ENCODE measurements at places on chromosomes 11 and 22.

- DNase-seq = no peak
Observed at GRCh38 chr11:101510591-101510990, 73.2 kb downstream of the TRPC6 start.

DNA sequence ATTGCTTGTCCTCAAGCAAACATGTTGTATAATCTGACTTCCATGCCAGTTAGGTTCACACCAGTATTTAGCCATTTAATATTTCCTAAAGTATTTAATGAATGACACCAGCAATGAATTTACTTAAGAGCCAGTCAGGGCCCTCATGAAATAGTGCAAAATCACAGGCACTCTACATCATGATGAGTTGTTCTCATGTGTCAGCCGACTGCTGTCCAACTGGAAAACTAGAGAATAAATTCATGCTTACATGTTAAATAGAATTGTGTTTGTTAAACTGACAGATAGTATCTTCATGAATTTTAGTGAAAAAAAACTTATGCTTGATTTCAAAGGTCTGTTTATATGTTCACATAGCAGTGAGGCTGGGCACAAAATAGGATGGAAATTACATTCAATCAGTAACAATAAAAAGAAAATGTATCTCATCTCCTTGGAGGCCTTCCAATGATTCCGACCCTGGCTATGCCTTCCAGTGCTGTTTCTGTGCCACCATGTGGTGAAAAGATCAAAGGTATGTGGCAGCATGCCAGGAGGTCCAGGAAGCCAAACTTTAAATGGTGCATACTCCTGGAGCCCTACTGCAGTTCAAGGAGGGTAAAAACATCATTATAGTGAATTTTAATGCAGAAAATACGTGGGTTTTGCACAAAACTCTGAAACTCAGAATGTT is 45.2 kb downstream of the CTSC start:
- DNase-seq = no peak

DNA sequence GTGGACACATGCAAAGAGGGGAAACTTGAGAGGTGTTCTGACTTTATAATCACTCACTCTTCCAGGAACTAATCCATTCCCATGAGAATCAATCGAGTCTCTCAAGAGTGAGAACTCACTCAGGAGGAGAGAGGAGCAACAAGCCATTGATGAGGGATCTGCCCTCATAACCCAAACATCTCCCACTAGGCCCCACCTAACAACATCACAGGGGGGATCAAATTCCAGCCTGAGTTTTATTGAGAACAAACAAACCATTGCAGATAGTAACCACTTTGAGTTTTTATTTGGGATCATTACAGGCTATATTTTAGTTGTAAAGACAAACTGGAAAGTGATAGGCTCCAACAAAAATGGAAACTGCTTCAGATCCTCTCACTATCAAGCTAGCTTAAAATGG is 328.8 kb upstream of the CTSC start:
- DNase-seq = no peak

- DNase-seq = no peak
Observed at GRCh38 chr11:35247428-35247827, 108.5 kb downstream of the CD44 start.

DNA sequence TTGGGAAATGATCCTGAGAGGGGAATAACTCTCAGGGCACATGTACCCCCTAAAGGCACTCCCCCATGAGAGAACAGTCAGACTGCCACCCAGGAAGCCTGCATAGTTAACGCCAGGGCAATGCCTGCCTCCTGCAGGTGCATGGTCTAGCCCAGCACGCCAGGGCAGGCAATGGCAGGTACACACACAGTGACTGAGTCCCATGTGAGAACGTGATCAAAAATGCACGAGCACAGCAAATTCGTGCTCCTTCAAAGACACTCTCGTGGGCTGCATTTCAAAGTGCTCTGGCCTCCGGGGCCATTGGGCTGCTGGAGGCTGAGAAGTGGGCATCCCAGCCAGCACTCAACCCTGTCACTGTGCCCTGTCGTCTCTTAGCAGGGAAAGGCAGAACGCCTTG is 79.7 kb downstream of the SHANK2 start:
- DNase-seq = peak; percentile 2

DNA sequence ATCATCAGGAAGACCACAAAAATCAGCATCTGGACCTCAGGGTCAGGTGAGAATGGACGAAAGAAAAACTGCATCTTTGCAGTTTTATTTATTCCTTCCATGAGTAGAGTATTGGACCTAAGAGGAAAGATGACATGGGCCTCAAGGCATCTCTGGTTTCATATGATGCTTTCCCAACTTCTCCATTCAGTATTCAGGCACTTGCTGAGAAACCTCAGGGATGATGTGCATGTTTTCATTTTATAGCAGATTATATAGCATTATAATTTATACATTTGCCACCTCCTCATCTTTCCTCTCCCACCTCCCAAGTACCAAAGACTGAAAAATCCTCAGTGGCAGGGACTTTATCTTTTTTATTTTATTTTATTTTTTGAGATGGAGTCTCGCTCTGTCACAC is at the start of gene OR10V1:
Gene OR10V1 (minus strand): TSS at position 101 of the 400 bp plus-strand sequence. CDS start 0 bp downstream, at position 101.
- DNase-seq = no peak

DNA sequence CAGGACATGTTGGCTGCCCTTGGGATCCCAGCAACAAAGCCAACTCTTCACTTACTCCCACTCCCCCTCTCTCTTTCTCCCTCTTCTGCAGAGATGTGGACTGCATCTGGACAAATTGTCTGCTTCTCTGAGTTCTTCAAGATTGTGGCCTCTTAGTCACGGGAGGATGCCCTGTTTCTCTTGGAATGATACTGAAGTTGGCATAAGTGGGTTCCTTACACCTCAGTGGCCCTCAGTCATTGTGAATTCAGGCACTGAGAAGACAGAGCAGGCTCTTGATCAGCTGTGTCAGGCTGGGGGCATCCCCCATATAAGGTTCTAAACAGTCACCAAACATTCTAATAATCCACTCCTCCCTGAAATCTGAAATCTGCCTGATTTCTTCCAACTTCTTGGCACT is 6.1 kb upstream of the E2F8 start:
- no peak for DNase-seq

GRCh38 chr22:29701155-29701999 is 18.4 kb upstream of the CABP7 start:
- DNase-seq = no peak

DNA sequence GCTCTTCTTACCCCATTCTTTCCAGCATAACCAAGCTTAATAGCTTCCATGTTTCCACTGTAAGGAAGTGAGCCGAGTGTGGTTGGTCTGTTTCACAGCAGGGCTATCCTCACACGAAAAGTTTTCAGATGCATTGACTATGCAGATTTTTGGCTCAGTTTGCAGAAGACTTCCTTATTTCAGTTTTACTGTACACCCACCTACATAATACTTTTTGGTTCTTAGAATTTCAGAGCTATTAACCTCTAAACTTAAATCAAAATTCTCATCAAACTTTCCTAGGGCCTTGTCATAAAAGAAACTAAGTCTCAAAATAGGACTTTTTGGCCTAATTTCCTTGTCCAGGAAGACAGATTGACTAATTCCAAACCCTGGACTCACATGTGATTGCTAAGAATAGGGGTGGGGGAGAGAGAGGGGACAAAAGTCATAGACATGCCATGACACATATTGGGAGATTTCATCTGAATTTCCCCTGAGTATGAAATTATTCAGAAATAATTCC is 7.3 kb upstream of the EHF start:
- DNase-seq = no peak

DNA sequence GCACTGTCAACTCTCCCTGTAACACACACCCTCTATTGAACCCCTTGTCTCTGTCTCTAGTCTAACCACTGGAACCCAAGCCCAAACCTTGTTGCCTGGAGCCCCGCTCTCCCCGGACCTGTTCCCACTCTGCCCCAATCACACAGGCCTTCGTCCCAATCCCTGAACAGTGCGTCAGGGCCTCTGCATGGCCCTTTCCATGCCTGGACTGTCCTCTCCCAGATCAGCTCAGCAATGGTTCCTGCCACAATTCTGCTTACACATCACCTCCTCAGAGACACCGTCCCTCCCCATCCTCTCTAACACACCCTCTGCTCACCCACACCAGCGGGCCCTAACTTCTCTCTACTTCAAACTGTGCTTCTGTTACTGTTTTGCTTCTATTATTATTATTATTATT is 1.5 kb downstream of the TREH start:
- no peak for DNase-seq

- DNase-seq = no peak
Observed at GRCh38 chr22:26429458-26430286, 612 bp downstream of the ASPHD2 start.

DNA sequence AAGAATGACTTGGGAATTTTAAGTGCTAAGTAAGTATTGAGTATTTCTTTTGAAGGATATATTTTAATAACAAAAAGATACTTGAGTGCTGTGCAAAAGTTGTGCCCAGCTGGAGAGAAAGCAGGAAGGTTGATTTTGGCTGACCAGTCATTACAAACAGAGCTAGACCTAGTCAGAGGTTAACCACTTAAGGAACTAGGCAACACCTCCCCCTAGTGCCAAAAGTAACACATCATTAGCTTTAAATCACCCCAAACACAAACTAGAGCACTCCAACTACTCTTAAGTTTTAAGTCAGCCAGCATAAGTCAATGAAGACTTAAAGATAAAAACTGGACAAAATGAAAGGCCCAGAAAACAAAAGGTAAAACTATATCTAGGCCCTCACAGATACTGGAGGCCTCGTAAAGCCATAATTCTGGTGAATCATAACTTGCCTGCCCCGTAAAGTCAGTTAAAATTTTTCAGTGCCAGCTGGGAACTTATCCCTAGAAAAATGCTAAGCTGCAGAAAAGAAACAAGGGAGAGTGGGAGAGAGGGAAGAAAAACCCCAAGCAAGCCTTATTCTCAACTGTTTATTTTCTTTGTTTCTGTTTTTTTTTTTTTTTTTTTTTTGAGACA is 4.6 kb downstream of the TMEM9B start:
- DNase-seq = peak; percentile 86

GRCh38 chr11:17952487-17952886 is 60.4 kb downstream of the SERGEF start:
- DNase-seq = no peak

DNA sequence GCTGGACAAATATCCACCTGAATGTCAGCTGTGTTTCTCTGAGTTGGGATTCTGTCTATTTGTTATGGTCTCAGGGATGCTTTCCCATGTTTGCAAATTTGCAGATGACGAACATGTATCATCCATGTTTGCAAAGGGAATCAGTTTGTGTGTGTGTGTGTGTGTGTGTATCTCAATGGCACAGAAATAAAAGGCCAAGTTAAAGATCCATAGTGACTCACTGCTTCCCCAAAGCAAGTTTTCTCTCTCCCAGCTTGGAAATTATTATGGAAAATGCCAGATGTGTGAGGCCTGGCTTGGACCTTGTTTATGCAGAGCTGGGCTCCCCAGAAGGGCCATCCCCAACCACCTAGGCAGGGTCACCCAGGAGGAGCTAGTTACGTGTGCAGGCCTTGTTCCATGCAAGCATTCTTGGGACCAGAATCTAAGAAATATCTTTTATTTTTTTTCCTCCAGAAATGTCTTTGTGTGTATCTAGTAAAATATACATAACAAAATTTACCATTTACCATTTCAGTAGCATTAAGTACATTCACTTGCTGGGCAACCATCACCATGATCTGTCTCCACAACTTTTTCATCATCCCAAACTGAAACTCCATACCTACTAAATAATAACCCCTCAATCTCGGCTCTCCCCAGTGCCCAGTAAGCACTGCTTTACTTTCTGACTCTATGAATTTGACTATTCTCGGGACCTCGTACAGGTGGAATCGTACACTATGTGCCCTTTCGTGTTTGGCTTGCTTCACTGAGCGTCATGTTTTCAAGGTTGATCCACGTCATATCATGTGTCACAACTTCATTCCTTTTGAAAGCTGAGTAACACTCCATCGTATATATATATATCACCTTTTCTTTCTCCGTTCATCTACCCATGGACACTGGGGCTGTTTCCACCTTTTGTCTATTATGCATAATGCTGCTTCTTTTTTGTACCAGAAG is 56.6 kb upstream of the WNT7B start:
- no peak for DNase-seq

- peak; percentile 91 for DNase-seq
Observed at GRCh38 chr11:68889948-68890446, 13.6 kb downstream of the MRPL21 start.

DNA sequence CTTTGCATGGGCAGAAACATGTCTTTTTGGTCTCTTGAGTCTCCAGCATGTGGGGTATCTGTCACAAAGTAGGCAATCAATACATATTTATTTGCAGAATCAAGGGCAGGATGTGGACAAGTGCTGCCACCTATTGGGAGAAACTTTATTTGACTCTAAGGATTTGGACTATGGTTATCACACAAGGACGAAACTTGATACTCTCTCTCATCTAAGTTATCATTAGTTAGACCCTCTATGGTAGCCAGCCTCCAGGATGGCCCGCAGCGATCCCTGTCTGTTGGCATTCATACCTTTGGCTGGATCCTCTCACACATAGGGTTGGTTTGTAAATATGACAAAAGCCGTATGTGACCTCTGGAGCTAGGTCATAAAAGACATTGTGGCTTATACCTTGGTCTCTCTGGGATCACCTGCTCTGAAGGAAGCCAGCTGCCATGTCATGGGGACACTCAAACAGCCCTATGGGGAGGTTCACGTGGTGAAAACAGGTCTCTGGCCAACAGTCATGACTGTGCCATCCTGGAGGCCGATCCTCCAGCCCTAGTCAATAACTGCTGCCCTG is 1.1 kb upstream of the FBXO7 start:
- DNase-seq = no peak

- DNase-seq = no peak
Observed at GRCh38 chr22:25953919-25954318, 211.9 kb downstream of the MYO18B start.

GRCh38 chr11:130085671-130086290 is 16.1 kb downstream of the APLP2 start:
- no peak for DNase-seq

GRCh38 chr11:130071211-130071712 is 1.6 kb downstream of the APLP2 start:
- peak; percentile 56 for DNase-seq

- no peak for DNase-seq
Observed at GRCh38 chr11:75237050-75237449, 3.5 kb upstream of the TPBGL start.

- no peak for DNase-seq
Observed at GRCh38 chr11:45671246-45672171, 6.1 kb upstream of the CHST1 start.

DNA sequence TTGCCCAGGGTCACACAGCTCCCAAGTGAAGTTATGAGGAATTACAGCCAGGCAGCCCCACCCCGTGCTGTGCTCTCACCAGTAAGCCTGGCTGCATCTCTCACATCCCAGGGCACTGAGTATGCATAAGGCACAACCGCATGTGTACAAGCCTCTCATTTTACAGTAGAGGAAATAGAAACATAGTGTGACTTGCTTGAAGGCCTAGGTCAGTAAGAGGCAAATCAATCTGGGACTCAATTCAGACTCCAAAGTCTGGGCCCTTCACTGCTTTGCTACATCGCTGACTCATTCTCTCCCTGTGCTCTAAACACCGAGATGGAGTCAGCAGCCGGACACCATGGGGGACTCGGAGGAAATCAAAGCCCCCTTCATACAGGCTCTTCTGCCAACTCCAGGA is 7.9 kb downstream of the ABTB2 start:
- DNase-seq = no peak
